ENCODE measurements at places on chromosomes 4 and X.

DNA sequence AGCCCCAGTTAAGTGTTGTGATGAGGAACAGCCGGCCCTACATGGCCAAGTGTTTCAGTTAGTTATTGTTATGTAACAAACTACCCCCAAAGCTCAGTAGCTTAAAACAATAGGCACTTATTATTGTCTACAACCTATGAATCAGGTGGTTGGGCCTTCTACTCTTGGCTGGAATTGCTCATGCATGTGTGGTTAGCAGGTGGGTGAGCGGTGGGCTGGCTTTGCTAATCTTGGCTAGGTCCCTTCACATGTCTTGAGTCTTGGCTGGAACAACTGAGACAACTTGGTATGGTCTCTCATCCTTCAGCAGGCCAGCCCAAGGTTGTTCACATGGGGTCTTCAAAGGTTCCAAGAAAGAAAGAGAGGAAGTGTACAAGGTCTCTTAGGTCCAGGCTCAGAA lies 54.5 kb upstream of the CHRNA9 start:
- no peak for DNase-seq

- DNase-seq = no peak
Observed at GRCh38 chr4:8579526-8580320, 469 bp upstream of the GPR78 start.

DNA sequence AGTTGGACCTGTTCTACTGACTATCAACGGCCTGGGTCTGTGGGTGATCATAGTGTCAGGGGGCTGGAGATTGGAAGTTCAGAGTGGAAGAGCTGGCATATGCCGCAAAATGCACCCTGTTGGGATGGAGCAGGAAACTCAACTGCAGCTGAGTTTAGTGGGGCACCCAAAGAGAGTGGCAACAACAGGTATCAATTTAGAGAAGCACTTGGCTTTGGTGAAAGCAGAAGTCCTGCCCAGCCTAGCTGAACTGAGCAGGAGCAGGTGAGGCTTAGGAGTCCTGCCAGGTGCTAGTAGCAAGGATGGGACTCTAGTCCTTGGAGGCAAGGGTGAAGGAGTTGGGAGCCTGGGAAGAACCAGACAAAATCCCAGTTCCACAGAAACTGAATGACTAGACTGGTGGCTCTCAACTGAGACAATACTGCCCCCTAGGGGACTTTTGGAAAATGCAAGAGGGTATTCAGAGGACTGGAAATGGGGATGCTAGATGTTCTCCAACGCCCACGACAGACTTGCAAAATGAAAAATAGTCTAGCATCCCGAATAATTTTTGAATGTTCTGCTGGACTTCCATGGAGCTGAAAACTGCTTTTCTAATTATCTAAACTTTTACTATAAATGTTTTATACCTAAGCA lies 49.4 kb downstream of the RTL9 start:
- DNase-seq = peak; percentile 64

DNA sequence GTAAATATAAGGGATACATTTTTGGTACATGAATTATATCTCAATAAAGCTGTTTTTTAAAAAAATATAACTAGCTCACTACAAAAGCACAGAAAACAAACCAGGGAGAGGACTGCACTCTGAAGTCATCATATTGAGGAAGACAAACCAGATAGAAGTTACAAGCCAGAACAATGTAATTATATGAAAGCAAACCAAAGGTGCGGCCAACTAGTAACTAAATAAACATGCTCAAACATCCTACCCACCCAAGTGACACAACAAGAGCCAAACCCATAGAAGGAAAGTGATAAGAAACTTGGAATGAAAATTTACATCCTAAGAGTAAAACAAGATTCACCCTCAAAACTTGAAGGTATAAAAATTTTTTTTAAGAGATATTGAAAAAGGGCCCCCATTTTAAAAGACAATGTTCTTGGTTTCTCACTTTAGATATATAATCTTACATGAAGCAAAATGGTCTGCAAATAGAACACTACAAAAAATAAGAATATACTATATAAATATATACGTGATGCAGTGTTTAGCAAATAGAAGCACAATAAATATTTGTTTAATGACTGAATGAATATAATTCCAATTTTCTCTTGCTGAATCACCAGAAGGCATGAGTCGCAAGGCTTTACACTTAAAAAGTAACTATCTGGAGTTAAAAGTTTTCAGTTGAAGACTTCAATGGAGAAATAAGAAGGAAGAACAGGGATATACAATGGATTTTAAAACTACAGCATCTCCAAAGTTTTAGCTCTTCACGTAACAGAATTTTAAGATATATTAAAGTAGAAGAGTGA lies 4.0 kb upstream of the SH3D19 start:
- no peak for DNase-seq

DNA sequence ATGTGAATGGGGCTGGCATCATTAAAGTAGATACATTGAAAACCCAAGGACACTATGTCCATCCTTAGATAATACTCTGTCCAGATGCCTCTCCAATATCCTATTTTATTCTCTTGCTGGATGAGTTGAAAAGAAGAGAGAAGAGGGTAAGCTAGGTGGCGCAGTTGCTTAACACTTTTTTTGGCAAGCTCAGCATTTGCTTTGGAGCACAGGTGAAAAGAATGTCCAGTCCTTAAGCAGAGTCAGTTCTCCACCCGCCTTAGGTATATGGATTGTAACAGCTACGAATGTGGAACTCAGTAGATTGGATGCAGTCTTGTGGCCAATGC lies 208.4 kb downstream of the NWD2 start:
- peak; percentile 85 for DNase-seq

GRCh38 chrX:149074398-149074797 lies 430.7 kb downstream of the IDS start:
- DNase-seq = peak; percentile 14

DNA sequence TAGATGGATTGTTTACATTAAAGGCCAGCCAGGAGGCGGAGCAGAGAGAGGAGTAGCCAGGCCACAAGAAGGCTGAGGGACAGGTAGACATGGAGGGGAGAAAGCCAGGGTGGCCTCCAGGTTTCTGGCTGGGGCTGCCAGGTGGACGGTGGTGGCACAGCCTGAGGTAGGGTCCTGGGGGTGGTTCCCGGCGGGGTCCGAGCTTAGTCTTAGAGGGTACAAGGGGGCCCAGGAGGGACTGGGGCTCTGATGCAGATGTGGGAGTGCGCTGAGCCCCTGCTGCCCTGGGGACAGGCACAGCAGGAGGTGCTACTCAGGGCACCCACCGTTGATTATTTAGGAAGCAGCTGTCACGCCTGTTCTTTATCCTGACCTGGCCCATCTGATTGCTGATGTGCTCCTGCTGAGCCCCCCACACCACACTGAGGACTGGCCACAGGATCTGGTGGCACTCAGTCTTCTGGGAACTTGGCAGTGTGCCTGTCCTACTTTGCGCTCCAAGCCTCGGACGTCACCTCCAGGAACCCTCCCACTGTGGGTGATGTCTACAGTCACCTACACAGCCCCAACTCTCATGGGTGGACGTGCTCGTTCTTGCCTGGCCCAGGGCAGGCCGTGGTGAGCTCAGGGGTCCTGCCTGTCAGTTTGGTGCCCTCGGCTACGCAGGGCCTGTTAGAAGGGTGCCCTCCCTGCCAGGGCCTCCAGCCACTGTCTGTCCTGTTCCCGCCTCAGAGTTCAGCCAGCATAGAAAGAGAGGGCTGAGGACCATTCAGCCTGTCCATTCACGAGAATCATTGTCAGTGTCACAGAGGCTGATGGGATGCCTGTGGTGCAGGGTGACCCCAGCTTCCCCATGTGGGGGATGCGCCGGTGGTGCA lies 12.0 kb downstream of the WFS1 start:
- no peak for DNase-seq

DNA sequence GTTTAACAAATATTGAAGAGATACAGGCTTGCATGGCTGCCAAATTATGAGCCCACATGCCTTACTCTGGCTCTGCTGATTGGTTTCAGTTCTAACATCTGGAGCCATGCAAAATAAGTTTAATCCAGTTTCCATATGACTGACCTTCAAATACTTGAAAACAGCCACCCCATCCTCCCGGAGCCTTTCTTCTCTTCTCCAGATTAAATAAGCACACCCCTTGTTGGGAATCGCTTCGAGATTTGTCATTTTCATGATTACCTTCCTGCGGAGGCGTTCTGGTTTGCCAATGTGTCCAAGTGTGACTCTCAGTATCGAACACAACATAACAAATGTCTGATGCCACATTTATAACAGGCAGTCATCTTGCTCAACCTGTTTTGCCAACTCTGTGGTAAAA lies 101.6 kb upstream of the JADE1 start:
- no peak for DNase-seq

DNA sequence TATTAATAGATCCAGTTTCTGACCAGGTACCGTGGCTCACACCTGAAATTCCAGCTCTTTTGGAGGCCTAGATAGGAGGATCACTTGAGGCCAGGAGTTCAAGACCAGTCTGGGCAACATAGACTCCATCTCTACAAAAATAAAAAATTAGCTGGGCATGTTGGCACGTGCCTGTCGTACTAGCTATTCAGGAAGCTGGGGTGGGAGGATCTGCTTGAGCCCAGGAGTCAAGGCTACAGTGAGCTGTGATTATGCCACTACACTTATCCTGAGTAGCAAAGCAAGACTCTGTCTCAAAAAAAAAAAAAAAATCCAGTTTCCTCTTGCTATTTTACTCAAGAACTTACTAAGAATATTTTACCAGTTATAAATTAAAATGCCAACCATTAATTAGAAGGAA lies 91.7 kb downstream of the SLC10A6 start:
- DNase-seq = no peak

- no peak for DNase-seq
Observed at GRCh38 chrX:41490446-41490845, 43.3 kb downstream of the NYX start.

- DNase-seq = no peak
Observed at GRCh38 chrX:123871309-123871708, 11.5 kb downstream of the XIAP start.

- no peak for DNase-seq
Observed at GRCh38 chr4:74583089-74583700, 138.3 kb downstream of the AREG start.

DNA sequence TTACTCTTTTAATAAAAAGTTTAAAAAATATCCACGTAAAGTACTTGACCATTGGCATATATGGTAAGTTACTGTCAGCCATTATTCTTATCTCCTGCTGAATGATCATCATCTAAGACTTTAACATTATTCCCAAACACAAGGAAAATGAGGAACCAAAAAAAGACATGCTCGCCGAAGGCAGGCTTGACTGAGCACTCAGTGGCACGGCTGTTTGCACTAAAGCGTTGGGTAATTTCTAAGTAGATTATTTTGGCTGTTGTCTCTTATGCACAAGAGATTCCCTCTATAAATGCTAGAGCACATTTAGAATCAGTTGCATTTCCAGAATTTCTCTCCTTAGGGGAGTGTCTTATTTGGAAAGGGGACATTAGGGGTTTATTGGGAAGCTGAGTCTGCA lies 82.8 kb downstream of the CHRNA9 start:
- no peak for DNase-seq

DNA sequence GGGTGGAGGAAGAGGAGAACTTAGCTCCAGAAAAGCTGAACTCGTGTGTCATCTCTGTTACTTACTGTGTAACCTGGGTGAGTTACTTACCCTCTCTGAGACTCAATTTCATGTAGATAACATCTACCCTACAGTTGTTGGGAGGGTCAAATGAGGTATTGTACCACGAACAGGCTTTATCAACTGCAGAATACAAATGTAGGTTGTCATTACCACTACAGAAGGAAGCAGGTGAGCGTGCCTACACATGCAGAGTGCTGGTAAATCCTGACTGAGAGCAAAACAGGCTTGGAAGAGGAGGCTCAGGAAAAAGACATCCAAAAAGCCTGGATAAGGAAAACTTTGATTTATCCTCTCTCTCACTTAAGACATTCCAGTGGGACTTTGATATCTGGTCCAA lies 7.2 kb downstream of the PIGA start:
- no peak for DNase-seq

DNA sequence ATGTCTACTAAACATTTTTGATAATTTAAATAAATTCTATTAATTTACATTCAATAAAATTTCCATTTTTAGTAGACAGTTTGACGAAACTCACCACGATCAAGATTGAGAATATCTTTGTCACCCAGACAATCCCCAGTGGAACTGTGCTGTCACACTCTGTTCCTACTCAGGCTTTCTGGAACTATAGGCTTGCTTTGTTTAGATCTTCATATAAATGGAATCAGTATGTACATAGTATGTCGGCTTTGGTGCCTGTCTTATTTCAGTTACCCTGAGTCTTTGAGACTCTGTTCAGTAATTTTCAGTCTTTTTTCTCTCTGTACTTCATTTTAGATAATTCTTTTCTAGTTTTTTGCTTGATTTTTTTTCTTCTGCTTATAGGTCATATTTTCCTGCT lies 163.5 kb upstream of the EMCN start:
- no peak for DNase-seq

DNA sequence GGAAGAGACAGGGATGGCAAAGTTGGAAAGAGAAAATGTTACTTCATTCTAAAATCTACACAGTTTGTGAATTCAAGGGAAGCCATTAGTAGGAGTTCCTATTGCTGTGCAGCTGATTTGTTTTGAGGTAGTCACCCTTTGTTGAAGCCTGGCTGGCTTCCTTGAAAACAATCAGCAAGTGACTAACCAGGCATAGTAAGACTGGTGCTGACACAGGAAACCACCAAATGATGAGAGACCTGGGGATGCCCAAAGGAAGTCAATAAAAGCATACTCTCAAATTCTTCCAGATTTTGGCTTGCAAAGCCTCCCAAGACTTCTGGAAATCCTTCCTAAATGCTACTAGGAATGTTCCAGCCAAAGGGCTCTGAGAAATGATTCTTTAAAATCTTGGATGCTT lies 23.9 kb upstream of the PRDM8 start:
- DNase-seq = no peak

DNA sequence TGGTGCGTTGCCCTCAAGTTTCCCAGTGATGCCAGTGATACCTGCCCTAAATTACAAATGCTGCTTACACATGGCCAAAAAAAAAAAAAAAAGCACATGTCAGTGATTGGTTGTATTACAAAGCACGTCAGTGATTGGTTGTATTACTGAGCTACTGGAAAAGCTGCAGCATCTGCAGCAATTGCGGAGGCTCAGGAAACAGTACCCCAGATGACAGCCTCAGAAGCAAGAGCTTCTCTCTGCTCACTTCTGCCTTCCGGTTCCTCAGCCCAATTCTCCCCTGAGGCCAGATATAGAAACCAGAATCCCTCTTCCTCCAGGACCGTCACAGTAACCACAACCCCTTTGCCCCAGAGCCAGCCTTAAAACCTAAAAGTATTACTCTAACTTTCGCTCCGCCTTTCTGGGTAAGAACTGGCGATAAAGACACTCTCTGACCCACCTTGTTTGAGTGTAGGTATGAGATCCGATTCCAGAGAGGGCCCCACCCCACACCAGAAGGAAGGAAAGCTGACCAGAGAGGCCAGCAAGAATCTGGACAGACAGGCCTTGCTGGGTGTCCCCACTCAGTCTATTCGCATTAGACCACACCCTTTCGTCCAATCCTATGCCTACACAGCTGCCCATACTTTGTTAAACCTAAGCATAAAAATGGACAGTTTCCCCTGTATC lies 85.0 kb upstream of the SORBS2 start:
- peak; percentile 37 for DNase-seq

- DNase-seq = no peak
Observed at GRCh38 chrX:154737136-154737535, 13.7 kb downstream of the GAB3 start.

GRCh38 chrX:96394598-96394997 lies 290.0 kb upstream of the DIAPH2 start:
- DNase-seq = no peak

All from ELF-1 (cell line).